Effector memory CD4-positive, alpha-beta T cell (primary cell): ENCODE measurements at places on chromosomes 5 and 9.

DNA sequence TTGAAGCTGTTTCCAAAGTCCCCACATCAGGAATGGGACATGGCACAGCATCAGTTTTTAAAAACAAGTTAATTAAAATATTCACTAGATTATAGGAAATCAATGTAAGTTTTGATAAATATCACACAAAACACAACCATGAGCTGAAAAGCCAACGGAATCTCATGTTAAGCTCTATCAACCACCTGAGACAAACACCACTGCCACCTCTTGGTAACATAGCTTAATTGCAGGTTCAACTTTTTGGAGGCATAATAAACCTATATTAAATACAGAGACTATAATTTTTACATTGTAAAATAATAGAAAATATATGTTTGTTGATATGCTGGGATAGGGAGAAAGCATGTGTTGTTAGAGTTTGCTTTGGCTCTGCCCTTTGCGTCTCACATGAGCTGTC lies 126.1 kb downstream of the SV2C start:
- DNase-seq = no peak

DNA sequence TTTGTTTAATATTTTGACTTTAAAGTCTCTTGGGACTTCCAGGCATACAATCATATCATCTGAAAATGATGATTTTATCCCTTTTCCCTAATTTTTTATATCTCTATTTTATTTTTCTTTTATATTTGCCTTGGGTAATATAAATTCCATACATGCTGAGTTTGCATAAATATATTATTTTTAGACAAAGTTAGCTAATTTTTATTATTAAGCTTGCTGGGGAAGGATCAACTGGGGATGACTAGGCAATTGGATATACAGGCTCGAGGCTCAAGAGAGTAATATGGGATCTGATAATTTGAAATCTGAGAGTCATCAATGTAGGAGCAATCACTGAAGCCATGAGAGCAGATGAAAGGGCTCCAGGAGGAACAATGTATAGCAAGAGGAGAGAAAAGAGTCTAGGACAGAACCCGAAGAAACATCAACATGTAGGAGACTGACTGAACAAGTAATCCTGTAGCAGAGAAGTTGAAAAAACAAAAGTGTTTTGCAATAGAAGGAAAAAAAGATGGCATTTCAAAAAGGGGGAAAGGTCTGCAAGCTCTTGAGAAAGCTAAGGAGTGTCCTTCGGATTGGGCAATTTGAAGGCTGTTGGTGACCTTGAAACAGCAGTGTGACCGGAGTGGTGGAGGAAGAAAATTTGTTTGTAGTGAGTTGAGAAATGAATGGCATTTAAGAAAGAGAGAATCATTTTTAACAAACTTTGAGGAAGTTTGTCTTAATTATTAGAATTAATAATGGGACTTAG lies 17.0 kb upstream of the RHOBTB3 start:
- DNase-seq = no peak

DNA sequence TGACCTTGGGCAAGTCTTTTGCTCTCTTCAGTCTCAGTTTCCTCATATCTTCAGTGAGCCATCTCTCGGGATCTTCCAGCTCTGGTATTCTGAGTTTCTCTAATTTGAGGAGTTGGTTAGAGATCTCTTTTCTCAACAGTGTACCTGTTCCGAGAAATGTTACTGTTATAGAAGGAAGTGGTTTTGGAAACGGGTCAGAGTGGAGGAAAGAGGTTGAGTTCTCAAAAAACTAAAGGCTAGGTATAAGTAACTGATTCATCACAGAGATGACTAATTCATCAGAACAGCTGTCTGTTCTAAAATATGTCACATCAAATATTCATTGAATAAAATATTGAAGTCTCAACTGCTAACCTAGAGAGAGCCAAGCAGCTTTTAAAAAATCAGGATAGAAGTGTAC lies 106.6 kb downstream of the PALM2AKAP2 start:
- no peak for DNase-seq

DNA sequence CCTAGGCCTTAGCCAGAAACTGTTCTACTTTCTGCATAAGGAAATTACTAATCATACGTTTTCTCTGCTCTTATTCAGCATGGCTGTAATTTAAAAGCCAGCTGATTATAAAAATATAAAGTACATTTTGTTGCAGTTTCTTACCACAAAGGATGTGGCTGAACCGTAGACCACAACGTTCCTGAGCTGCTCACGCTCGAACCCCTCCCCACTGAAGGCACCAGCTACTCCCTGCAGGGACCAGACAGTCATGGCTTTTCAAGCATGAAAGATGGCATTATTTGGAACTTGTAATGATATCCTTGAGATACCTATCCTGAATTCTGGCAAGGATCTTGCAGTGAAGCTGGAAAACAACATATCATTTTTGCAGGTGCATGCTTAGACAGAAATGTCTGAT lies 91.8 kb upstream of the DMRT1 start:
- DNase-seq = no peak

DNA sequence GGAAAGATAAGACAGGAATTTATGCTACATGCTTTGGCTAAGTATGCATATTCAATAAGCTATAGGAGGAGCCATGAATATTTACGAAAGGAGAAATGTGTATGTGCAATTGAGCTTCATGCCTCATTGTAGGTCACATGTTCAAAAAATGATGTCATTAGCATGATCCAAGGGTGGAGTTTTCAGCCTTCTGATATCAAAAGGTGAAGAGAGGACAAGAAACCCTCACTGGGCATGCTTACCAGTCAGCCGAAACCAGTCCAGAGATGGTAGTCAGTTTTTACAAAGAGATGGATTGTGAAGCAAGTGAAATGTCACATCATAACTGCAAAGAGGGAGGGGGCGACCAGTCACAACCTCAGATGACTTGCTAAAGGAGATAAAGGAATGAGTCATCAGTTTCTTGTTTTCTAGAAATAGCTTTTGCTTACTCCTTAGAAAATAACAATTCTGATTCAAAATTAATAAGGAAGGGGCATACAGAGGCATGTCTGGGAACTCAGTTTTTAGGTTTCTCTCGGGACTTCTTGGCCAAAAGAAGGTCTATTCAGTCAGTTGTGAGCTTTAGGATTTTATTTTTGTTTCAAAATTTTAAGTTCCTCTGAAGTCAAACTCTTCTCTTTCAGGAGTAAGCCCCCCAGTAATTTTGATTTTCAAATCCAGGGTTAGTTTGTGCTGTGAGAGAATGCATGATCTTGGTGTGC lies 1067.8 kb upstream of the EDIL3 start:
- DNase-seq = no peak

GRCh38 chr5:79186021-79186420 lies 49.9 kb upstream of the JMY start:
- no peak for DNase-seq

DNA sequence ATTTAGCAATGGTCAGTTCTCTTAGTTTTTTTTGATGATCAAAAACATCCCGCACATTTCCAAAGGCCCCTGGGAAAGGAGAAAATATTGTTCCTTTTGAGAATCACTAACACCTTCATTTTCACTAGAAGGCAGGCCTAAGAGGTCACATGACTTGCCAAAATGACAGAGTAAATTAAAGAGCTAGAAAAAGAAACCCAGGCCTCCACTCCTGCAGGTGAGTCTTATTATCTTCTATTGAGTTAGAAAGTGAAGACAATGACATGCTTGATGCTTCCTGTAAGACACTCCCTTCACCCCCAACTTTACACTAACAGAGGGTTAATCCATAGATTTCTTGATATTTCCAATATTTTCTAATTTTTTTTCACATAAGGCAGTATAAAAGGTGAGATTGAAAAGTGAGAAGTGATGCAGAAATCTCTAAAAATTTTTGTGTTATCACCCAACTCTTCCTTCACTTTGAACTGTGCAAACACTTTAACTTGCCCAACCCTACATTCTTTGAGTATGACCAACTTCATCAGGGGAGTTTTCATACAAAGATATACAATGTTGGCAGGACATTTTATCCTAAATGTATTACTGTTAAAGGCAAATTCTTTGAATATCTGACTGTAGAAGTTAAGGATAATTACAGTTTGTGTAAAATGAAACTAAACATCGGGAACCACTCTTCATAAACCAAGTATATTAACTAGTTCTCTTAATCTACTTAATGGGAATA lies 57.1 kb downstream of the SUB1 start:
- DNase-seq = no peak
